ENCODE measurements at places on chromosomes 6 and 20. TPM values are rescaled to one million over a fixed set of nuclear protein-coding genes. Genes with fewer than 3 reads are reported as not detected.

The CST1 gene
- total RNA-seq: not detected

The HLA-C gene
- total RNA-seq: 1,075 TPM

The SYCP2L gene
- total RNA-seq: not detected

The HSPA12B gene
- not detected for total RNA-seq

The IL17A gene
- total RNA-seq: not detected

The PCIF1 gene
- 40.3 TPM for total RNA-seq

The CDH26 gene
- 0.34 TPM for total RNA-seq

The NOTCH4 gene
- 0.55 TPM for total RNA-seq

DNA sequence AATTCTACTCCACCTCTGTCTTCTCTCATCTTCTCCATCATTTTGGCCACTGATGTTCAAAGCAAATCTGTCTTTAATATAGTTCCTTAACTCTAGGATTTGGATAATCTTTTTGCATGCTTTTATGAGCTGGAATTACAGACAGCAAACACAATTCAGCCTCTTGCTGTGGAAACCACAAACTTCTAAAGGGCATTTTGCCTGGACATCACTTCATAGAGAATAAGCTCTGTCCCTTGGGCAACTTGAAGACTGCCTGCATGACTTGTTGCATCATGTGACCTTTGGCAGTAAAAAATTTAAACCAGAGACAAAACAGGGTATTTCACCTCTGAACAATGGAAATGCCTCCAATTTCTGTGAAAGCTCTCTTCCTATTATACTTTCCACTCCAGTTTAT lies 74.1 kb upstream of the HDDC2 start:
- H3K36me3 ChIP-seq: no peaks in the 10 kb centered on the region
- peaks cover 43% of the 10 kb centered on the region for H3K27me3 ChIP-seq
- H3K4me1 ChIP-seq: no peaks in the 10 kb centered on the region
- no peak for DNase-seq

DNA sequence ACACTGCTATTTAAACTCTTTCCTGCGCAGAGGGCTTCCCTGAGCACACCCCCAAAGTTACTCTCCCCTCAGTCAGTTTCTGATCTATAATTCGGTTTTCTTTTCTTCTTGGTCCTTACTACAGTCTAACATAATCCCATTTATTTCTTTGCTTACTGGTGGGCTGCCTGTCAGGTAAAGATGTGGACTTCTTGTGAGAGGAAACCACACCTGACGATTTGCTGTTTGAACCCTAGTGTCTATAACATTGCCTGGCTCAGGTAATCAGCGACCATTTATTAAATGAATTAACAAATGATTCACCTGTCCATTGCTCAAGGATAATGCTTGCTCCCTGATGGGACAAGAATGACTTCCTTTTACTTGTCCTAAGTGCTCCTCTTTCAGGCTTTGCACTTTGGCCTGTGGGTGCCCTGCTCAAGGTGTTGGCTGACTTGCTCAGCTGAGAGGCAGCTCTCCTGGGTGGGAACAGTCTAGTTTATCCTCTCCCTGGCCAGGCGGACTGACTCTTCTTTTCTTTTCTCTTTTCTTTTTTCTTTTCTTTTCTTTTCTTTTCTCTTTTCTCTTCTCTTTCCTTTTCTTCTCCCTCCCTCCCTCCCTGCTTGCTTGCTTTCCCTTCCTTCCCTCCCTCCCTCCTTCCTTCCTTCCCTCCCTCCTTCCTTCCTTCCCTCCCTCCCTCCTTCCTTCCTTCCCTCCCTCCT lies 233.1 kb downstream of the BCAS1 start:
- H3K27ac ChIP-seq: peak overlapping the region; percentile 74
- no peaks in the 10 kb centered on the region for H3K27me3 ChIP-seq
- peaks cover 35% of the 10 kb centered on the region for H3K36me3 ChIP-seq
- no peak overlapping the region for H3K4me3 ChIP-seq
- DNase-seq: no peak
- peaks cover 77% of the 10 kb centered on the region for H3K4me1 ChIP-seq

- H3K27ac ChIP-seq: no peak overlapping the region
- H3K4me1 ChIP-seq: no peaks in the 10 kb centered on the region
- H3K27me3 ChIP-seq: no peaks in the 10 kb centered on the region
- peaks cover 20% of the 10 kb centered on the region for H3K36me3 ChIP-seq
- no peak overlapping the region for H3K4me3 ChIP-seq
- no peak for DNase-seq
Observed at GRCh38 chr6:144767051-144767450, 481.9 kb downstream of the UTRN start.

- no peak overlapping the region for H3K27ac ChIP-seq
- H3K36me3 ChIP-seq: no peaks in the 10 kb centered on the region
- no peak overlapping the region for H3K4me3 ChIP-seq
- H3K4me1 ChIP-seq: no peaks in the 10 kb centered on the region
Observed at GRCh38 chr6:92271091-92271490, 1148.3 kb downstream of the EPHA7 start.

DNA sequence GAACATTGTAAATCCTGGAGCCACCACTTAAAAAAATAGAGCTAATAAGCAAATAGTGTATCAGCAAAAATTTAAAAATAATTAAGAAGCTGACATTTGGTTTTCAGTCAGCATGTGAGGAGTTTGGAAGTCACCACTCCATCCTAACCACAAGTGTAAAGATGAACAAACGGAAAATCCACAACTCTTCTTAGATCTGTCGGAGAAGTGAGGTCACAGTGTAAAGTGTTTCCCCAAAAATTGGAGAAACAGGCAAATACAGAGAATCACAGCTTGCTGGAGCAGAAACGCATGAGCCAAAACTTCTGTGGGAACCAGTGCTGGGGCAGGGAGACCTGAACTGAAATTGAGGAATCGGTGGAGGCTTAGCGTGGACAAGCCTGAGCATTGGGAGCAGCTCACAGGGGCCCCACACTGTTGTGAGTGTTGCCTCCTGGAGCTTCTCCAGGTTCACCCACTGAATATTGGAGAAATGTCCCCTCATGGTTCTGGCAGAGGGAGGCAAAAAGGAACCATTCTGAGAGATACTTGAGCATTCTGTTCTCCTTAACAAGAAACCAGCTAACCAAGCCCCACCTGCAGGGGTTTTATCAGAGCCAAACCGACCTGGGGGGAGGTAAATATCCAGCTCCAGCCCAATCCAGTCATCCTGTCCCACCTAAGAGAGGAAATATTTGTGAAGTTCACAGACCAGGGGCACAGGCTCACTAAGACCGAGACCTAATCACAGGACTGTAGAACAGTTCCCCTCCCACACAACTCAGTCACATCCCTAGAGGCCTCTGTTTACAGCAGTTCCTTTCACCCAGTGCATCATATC lies 192.0 kb downstream of the ERMARD start:
- DNase-seq: no peak
- no peaks in the 10 kb centered on the region for H3K36me3 ChIP-seq
- H3K27me3 ChIP-seq: peaks cover 14% of the 10 kb centered on the region
- peaks cover 14% of the 10 kb centered on the region for H3K4me1 ChIP-seq

- no peak overlapping the region for H3K27ac ChIP-seq
- H3K36me3 ChIP-seq: no peaks in the 10 kb centered on the region
- H3K4me3 ChIP-seq: no peak overlapping the region
- H3K4me1 ChIP-seq: no peaks in the 10 kb centered on the region
- no peak for DNase-seq
Observed at GRCh38 chr20:56259948-56260347, 11.4 kb downstream of the MC3R start.

DNA sequence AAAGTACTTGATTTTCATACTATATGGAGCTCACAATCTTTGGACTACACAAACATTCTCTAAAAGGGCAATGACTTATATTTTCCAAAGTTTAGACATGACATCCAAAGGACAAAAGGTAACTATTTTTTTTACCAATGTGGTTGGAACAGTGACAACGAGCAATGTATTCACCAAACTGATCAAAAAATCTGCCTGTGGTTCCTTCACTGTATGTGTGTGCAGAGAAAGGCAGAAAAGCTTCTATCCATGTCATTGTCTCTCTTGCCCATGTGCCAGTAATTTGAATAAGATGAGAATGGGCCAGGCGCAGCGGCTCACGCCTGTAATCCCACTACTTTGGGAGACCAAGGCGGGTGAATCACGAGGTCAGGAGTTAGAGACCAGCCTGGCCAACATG lies 25.5 kb downstream of the MCUR1 start:
- H3K27me3 ChIP-seq: no peaks in the 10 kb centered on the region
- H3K4me1 ChIP-seq: no peaks in the 10 kb centered on the region
- peaks cover 15% of the 10 kb centered on the region for H3K36me3 ChIP-seq

- no peaks in the 10 kb centered on the region for H3K27me3 ChIP-seq
- peak; percentile 43 for DNase-seq
- peaks cover 79% of the 10 kb centered on the region for H3K4me1 ChIP-seq
- peak overlapping the region; percentile 69 for H3K27ac ChIP-seq
- peaks cover 35% of the 10 kb centered on the region for H3K36me3 ChIP-seq
Observed at GRCh38 chr6:158564243-158565121, 4.6 kb downstream of the TMEM181 start.

- peaks cover 3% of the 10 kb centered on the region for H3K27me3 ChIP-seq
- H3K36me3 ChIP-seq: no peaks in the 10 kb centered on the region
- H3K4me1 ChIP-seq: no peaks in the 10 kb centered on the region
- no peak overlapping the region for H3K4me3 ChIP-seq
- DNase-seq: no peak
Observed at GRCh38 chr20:8234580-8234979, 102.5 kb downstream of the PLCB1 start.

DNA sequence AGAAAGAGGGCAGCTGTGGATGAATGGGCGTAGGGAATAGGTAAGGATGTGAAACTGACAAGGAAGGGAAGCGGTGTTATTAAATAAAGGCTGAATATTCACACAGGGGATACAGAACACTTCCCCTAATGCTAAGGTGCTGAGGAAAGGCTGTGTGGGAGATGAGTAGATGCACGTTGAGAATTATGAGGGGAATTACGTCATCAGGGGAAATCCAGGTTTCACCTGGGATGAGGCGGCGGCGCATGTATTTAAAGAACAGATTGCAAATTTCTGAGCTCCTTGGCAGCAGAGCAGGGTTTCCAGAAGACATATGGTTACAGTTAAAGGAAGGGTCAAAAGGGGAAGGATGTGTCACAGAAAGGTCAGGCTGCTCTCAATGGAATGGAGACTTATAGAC lies 28.7 kb upstream of the EDN1 start:
- no peaks in the 10 kb centered on the region for H3K36me3 ChIP-seq
- no peak for DNase-seq
- peaks cover 14% of the 10 kb centered on the region for H3K27me3 ChIP-seq
- no peak overlapping the region for H3K4me3 ChIP-seq

DNA sequence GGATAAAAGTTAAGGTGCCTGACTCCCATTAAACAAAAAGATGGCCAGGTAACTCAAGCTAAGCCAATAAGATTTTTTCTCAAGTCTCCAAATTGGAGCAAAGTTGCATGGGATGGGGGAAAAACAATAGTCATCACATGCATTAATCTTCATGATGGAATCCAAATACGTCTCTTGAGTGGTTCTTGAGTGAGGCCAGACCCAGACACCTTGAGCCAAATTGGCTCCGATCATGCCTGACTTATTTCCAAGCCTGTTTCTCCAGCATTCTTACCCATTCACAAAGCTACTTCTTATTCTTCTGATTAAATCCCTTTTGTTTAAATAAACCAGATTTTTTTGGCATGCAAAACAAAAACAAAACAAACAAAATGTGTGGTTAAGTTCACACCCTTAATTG lies 420.3 kb upstream of the NRSN1 start:
- H3K4me3 ChIP-seq: no peak overlapping the region
- H3K27me3 ChIP-seq: no peaks in the 10 kb centered on the region
- no peak overlapping the region for H3K27ac ChIP-seq
- H3K36me3 ChIP-seq: no peaks in the 10 kb centered on the region

GRCh38 chr6:169618526-169619490 lies 83.0 kb downstream of the WDR27 start:
- H3K4me1 ChIP-seq: no peaks in the 10 kb centered on the region
- H3K27me3 ChIP-seq: no peaks in the 10 kb centered on the region
- no peak overlapping the region for H3K4me3 ChIP-seq
- no peak overlapping the region for H3K27ac ChIP-seq
- DNase-seq: no peak

- H3K4me1 ChIP-seq: peaks cover 18% of the 10 kb centered on the region
- H3K4me3 ChIP-seq: no peak overlapping the region
- H3K36me3 ChIP-seq: no peaks in the 10 kb centered on the region
- H3K27me3 ChIP-seq: peaks cover 51% of the 10 kb centered on the region
- DNase-seq: no peak
Observed at GRCh38 chr20:2817891-2818595, 1.9 kb downstream of the TMEM239 start.

GRCh38 chr6:56349194-56349593 lies 101.8 kb upstream of the COL21A1 start:
- no peaks in the 10 kb centered on the region for H3K36me3 ChIP-seq
- DNase-seq: no peak
- no peaks in the 10 kb centered on the region for H3K4me1 ChIP-seq
- no peak overlapping the region for H3K4me3 ChIP-seq

DNA sequence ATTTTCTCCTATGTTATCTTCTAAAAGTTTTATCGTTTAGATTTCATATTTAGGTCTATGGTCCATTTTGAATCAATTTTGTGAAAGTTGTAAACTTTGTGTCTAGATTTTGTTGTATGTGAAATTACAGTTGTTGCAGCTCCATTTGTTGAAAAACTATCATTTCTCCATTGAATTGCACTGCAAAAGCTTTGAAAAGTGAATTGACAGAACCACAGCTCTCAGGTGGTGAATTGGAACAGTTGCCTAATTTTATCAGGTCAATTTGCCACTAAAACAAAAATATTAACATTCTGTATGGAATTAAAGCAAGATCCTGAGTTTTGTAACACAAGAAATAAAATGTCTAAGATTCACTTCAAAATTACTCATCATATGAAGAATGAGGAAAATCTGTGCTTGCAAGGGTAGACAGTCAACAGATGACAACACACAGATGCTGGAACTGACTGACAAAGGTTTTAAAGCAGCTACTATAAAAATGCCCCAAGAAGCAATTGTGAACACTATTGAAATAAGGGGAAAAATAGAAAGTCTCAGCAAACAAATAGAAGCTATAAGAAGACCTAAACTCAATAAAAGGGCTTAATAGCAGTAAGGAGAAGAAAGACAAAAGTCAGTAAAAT lies 346.7 kb downstream of the PAX1 start:
- no peaks in the 10 kb centered on the region for H3K36me3 ChIP-seq
- H3K27me3 ChIP-seq: no peaks in the 10 kb centered on the region
- H3K4me1 ChIP-seq: no peaks in the 10 kb centered on the region
- H3K4me3 ChIP-seq: no peak overlapping the region
- no peak for DNase-seq

DNA sequence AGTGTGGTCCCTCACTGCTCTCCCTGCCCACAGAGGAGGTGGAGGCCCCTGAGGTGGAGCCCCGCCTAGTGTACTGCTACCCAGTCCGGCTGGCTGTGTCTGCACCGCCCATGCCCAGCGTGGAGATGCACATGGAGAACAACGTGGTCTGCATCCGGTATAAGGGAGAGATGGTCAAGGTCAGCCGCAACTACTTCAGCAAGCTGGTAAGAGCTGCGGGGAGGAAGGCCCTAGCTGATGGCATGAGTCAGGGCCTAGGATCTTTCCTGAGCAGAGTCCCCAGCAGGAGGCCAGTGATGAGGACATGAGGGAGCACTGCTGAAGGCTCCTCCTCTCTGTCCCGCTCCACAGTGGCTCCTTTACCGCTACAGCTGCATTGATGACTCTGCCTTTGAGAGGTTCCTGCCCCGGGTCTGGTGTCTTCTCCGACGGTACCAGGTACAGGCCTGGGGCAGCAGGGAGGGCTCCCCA lies 11.2 kb downstream of the PCIF1 start:
- no peak overlapping the region for H3K27ac ChIP-seq
- peaks cover 55% of the 10 kb centered on the region for H3K36me3 ChIP-seq
- H3K4me3 ChIP-seq: no peak overlapping the region
- no peak for DNase-seq
- H3K27me3 ChIP-seq: no peaks in the 10 kb centered on the region

GRCh38 chr6:75025371-75025770 lies 180.5 kb downstream of the COL12A1 start:
- H3K27me3 ChIP-seq: no peaks in the 10 kb centered on the region
- H3K36me3 ChIP-seq: no peaks in the 10 kb centered on the region
- H3K4me3 ChIP-seq: no peak overlapping the region
- H3K27ac ChIP-seq: no peak overlapping the region

All from activated CD8-positive, alpha-beta T cell treated with anti-CD3 and anti-CD28 coated beads, Interleukin-2, amount 10 ng/mL, durations not matched to agents 7 days and 5 days (primary cell).